ENCODE measurements at places on chromosomes 13 and 19.

- DNase-seq: no peak
These were observed 275.2 kb upstream of the PCDH9 start for GRCh38 chr13:67505376-67505775.

DNA sequence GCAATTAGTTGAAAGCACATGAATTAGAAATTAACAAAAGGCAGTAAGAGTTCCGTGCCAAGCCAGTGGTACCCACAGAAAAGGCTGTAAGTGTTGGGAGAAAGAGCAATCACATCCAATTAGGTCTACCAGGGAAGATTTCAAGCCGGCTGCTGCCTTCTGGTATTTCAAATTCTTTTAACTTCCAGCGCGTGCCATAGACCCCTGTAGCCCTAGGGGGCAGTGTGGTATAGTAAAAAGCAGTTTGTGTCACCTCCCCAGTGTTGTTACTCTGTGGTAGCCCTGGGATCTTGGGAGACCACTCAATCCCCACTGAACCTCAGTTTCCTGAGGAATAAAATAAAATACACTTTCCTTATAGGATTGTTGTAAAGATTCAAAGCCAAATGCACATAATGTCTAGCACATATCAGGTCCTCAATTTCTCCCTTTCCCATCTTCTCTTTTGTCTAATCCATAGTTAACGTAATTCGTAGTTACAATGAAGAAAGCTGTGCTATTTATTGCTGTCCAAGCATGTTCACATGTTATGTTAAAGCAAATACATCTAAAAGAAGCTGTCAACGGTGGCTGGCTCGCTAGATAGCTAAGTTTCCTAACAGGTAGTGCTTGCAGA lies 230.2 kb downstream of the TDRD3 start:
- DNase-seq: peak; percentile 15

DNA sequence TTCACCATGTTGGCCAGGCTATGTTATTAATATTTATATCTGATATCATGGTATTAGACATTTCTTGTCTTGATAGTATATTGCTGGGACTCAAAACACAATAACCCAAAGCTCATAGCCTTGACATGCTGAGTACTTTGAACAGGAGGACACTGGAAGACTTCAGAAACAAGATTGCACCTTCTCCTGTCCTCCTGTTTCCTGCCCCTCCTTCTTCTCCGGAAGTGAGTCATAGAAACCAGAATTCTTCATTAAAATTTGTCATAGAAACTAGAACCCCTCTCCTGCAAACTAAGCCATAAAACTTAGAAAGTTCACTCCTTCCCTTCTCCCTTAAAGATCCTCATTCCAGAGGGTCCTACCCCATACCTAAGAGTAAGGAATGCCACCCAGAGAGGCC lies 400.2 kb downstream of the SLITRK5 start:
- DNase-seq: no peak

- DNase-seq: no peak
These were observed 831 bp upstream of the CBARP start for GRCh38 chr19:1238369-1239303.

GRCh38 chr13:100534911-100535310 lies 53.7 kb downstream of the GGACT start:
- no peak for DNase-seq

GRCh38 chr19:17304386-17305215 lies 1.1 kb upstream of the MRPL34 start:
- DNase-seq: no peak

DNA sequence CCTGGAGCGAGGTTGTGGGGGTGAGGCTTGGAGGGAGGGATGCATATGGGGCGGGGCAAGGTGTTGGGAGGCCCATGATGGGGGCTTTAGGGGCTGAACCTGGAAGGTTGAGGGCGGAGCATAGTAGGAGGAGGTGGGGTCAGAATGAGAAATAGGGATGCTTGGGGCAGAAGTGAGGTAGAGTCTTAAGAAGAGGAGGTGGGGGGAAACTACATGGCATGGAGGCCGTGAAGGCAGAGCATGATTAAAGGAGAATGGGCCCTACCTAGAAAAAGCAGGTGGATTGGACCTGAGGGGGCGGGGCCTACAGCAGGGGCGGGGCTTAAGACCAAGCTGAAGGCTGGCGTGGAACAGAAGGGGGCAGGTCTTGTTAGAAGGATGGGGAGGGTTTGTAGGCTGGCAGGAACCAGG lies 799 bp downstream of the NR1H2 start:
- DNase-seq: peak; percentile 69

DNA sequence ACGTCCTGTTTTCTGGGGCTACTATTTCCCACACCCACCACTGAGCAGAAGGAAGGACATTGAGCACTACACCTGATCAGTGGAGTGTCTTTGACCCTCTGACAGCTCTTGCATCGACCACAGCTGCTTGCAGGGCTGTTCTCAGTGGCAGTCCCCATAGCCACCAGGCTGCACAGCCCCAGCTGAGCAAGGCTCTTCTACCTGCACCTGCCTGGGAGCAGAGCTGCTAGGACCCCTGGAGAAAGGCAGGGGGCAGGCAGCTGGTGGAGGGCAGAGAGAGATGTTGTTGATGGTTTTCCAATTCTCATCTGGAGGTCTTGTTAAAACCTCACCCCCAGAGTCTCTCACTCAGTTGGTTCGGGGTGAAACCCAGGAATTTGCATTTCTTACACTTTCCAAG lies 361.8 kb upstream of the ZNF507 start:
- DNase-seq: no peak

DNA sequence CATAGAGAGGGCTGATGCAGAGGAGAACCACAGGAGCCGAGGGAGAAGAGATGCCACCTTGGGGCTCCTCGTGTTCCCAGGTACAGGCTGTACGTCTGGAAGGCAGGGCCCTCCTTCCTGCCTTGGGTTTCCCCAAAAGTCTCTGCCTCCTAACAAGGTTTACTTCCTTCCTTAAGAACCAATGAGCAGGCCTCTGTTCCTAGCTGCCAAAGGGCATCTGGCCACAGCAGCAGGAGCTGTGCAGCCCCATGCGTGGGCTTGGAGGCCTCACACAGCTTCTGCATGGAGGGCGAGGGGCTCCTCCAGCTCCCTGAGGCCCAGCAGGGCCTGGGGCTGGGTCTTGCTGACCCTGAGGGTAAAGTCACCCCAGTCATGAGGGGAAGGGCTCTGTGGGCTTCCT lies 40.6 kb upstream of the TSHZ3 start:
- DNase-seq: no peak

DNA sequence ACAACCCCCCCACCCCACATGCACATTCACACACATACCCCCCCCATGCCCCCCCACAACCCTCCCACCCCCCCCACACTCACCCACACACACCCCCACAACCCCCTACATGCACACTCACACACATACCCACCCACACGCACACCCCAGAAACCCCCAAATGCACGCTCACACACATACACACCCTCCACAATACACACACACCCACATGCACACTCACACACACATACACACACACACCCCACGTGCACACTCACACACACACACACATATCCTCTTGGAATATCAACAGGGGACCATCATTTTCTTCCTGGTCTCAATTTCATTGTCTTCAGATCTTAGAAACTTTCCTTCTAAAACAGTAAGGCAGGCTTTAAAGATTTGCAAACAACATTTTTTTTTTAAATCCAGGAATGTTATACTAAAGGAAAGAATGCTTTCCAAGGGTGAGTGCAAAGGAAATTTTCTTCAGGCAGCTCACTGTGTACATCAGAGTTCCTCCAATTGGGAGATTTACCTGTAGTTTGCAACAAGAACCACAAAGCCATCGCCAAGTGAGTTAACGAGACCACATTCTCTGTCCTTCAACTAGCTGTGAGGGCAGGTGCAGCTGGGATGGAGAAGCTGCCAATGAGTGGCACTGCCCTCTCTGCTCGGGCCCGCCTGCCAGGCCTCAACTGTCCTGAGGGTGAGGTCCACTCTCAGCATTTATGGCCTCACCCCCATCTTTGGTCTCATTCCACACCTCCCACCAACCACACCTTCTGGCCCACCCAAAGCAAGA lies 53.0 kb downstream of the MRPL57 start:
- no peak for DNase-seq

GRCh38 chr13:52156724-52157261 lies 2.6 kb downstream of the NEK3 start:
- no peak for DNase-seq

DNA sequence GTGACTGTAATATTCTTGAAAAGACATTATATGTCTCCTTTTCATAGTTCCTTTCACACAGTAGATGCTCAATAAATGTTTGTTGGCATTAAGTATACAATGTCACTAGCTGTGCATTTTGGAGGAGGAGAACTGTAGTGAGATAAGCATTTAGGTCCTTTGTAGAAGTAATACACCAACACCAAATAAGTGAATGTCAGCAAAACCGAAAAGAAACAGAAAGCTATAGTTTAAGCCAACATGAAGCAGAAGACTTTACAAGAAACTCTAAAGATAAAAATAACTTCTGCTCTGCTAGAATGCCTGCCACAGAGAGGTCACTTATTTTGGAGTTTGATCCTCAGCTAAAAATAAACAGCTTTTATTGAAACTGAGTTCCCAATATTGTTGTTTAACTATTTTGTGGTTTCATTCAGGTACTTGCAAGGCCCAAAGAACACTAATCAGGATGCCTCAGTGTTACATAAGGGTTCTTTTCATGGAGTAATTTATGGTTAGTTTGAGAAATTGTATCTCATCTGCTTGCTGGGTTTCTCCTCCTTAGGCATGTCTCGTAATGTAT lies 86.2 kb downstream of the STARD13 start:
- no peak for DNase-seq

- DNase-seq: no peak
These were observed 28.0 kb upstream of the TPTE2 start for GRCh38 chr13:19589312-19589711.

GRCh38 chr13:26946684-26947343 lies 186.2 kb upstream of the GPR12 start:
- no peak for DNase-seq

Measured in stimulated activated CD4-positive, alpha-beta T cell treated with anti-CD3 and anti-CD28 coated beads, Interleukin-2, amount 100 ng/mL, for 24 hours (primary cell).